A549 treated with CpdA at 1 μM for 4 hours (cell line): ENCODE measurements at places on chromosomes 12 and 14. TPM values are rescaled to one million over a fixed set of nuclear protein-coding genes. Genes with fewer than 3 reads are reported as not detected.

IRAK3 gene
- total RNA-seq: 0.03 to 0.09 TPM (median 0.06 TPM) in 5 replicates

LTA4H gene
- 97.5 to 119 TPM (median 102 TPM) in 5 replicates for total RNA-seq

CPNE8 gene
- total RNA-seq: 10.1 to 12.4 TPM (median 10.8 TPM) in 5 replicates

KLRK1 gene
- not detected in 5 replicates for total RNA-seq

PZP gene
- total RNA-seq: not detected in 5 replicates

HRK gene
- total RNA-seq: 0.45 to 0.96 TPM (median 0.54 TPM) in 5 replicates

KCNA5 gene
- not detected in 5 replicates for total RNA-seq

KRT79 gene
- 0.09 to 0.22 TPM (median 0.16 TPM) in 4 of 5 replicates, not detected in the other for total RNA-seq
